ENCODE measurements at places on chromosomes 1 and 21.
A peak's percentile ranks its signal among the peaks of the same experiment; 100 is the strongest.

GRCh38 chr1:24102961-24103360 lies 9.0 kb downstream of the MYOM3 start:
- DNase-seq: no peak

GRCh38 chr1:176932114-176933104 lies 232.1 kb downstream of the ASTN1 start:
- DNase-seq: no peak

DNA sequence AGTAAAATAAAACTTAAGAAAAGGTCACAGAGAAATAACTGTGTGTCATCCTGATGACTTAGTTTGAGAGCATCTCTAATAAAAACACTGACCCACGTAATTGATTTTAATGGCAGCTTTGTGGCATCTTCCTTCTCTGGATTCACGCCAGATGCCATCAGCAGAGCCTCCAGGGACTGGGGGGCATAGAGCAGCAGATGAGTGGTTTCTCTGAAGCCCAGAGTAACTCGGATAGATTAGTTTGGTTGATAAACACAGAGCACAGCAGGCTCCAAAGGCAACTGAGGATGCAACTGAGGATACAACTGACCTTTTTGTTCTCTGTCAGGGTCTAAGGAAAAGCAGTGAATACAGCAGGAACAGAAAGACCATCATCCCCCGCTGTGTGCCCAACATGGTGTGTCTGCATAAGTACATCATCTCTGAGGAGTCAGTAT lies 180.8 kb downstream of the RPS6KC1 start:
- DNase-seq: no peak

- no peak for DNase-seq
Measured at GRCh38 chr1:71949681-71950080, 332.7 kb downstream of the NEGR1 start.

DNA sequence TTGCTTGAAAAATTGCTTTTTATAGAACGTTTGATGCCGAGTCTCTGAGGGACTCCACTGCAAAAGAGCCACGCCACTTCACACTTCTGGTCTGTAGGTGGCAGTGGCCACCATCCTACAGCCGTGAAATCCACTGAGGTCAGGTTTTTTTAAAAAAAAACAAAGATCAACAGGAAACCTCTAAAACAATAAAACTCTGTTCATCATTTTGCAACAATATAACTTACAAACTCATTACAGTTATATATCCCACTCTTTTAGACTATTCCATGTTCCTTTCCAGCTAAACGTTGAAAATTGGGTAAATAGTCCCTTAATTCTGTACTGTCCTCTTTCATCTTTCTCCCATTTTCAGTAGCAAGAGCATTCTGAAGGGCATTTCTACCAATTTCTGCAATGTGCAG lies 64.6 kb upstream of the FMN2 start:
- peak; percentile 11 for DNase-seq

GRCh38 chr1:20584890-20585289 lies 4.0 kb upstream of the CDA start:
- DNase-seq: no peak

GRCh38 chr1:184649451-184649888 lies 105.2 kb downstream of the EDEM3 start:
- DNase-seq: no peak

DNA sequence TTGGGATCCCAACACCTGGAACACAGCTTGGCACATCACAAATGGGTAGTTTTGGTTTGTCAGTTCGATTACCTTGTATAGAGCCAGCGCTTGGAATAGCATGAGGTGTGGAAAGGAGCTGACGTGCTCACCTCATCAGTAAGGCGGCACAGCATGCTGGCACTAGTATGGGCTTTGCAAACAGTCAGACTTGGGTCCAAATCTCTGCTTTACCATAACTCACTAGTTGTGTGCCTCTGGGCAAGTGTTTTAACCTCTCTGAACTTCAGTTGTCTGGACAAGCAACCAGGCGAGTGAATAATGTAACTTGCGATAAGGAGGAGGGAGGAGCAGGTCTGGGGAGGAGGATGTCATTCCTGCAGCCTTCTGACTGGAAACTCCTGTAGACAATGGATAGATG lies 26.3 kb upstream of the NEK2 start:
- no peak for DNase-seq

DNA sequence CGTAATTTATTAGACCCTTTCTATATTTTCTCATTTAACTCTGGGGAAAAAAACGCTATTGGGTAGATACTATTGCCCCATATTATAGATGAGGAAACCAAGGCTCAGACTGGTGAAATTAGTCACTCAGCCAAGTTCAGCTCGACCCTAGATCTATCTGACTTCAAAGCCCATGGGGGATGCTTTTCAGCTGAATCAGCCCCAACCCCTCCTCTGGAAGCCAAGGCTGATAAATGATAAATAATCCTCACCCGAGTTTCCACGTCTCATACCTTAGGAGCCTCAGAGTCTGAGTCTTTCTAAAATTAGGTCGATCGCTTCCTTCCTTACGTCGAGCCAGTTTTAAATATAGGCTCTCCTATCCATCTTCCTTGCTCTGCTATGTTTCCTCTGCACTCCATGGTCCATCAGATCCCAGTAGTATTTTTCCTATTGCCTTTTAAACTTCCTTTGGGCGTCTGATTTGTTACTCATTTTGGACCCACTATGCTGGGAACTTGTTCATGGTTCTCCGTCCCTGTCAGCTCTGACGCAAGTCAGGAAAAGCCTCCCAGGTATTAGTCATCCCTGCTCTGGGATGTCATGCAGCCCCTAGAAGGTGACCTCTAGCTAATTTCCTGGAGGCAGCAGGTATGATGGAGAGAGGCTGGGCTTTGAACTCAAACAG lies 122.8 kb downstream of the PLPP3 start:
- DNase-seq: no peak

GRCh38 chr1:170494369-170494768 lies 37.6 kb upstream of the GORAB start:
- no peak for DNase-seq

DNA sequence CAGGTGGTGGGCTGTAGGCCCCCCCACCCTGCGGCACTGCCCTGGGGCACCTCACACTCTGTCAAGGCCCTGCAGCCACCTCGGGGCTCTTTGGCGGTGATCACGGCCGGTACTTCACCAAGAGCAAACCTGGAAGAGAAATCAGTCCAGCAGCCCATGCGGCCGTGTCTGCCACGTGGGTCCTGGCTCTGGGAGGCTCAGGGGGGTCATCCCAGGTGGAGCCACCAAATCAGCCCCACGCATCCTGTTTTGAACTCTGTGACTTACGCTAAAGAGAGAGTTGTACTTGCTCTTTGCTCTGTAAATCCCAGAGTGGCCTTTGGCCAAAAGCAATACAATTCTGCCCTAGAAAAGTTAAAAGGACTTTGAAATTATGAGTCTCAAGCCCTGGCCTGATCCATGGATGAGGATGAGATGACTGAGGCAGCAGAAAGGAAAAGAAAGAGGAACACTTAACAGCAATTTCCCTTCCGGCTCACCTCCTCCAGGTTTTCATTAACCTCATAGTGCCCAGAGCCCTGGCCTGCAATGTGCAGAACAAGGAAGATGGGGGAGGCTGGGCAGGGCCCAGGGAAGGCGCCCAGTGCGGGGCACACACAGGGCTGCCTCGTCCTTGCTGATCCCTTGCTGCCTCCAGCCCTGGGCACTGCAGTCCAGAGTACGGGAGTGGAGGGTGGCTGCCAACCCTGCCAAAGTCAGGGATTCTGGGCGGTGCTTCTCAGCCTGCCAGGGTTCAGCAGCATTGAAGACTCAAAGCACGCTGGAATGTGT lies 337.0 kb downstream of the MATN1 start:
- DNase-seq: no peak

DNA sequence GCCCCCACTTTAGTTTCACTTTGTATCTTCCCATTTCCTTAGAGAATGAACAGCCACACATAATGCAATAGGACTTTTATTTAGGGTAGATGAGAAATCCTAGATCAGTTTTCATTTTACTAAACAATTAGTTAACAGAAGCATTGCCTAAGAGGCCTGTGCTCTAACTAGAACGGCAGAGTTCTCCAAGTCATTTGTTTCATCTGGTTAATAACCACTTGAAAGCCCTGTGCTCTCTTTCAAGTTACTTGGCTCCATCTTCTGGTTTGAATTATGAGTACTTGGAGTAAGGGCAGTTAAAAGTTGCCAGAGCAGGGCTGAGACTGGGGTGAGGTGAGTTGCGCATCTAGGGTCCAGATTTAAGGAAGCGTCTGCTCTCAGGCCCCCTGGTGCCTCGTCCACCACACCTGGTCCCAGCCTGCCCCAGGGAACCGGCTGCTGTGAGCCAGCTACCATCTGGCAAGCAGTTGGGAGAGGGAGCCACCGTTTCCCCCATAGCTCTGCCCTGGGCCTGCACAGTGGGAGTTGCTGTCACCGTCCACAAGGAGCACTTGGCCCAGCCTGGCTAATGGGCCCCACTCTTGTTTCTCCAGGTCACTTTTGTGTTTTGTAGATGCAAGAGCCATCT lies 18.1 kb upstream of the SLC44A3 start:
- no peak for DNase-seq

- DNase-seq: no peak
Measured at GRCh38 chr1:1929102-1929638, 10.1 kb upstream of the TMEM52 start.

DNA sequence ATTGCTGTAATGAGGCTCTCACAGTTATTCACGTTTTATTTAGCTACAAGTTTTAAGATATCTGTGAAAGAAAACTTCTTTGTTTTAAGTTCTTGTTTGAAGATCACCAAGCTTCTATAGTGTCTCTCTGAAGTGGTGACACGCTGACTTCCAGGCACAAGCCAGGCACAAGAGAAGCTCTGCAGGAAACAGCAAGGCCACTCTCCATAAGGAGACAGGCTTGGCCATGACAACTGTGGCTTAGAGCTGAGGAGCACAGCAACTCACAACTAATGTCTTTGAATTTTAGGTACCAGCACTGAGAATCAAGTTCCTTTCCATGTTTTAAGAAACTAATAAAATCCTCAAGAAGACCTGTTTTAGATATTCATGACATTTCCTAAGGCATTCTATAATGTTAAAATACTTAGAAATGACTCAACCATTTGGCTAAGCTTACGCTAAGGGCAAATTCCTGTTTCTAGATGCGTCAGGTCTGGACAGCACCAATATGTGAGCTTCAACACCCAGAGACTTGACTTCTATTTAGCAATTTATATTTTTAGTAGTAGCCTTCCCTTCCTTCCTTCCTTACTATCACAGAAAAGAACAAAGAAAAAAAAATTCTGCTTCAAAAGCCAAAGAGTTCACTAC lies 40.2 kb downstream of the APP start:
- DNase-seq: no peak
